Activated gamma-delta T cell (primary cell): ENCODE measurements at places on chromosomes 7 and 10.

GRCh38 chr7:4707217-4707741 lies 25.2 kb downstream of the FOXK1 start:
- no peak for DNase-seq

GRCh38 chr7:39825401-39825980 lies 124.6 kb upstream of the CDK13 start:
- DNase-seq = no peak

DNA sequence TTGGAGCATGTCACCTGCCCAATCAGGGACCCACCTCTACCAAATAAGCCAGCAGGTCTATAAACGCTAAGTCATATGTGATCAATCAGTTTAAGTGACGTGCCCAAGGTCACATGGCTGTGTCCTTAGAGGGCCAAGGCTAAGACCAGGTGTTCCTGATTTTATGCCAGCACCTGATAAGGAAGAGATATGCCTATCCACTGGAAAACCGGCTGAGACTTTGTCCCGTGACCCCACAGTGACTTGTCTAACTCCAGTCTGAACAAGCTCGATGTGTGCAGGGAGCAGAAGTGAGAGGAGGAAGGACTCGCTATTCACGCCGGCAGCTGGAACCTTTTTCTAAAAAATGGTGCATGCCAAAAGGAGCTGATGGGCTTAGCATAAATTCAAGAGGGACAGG lies 57.0 kb downstream of the PRKAG2 start:
- no peak for DNase-seq

GRCh38 chr7:101588131-101588935 lies 40.8 kb downstream of the MYL10 start:
- no peak for DNase-seq

- DNase-seq = no peak
These were observed 277.8 kb downstream of the EXOC4 start for GRCh38 chr7:133530682-133531081.
